Immature natural killer cell (primary cell): ENCODE measurements at places on chromosomes 2 and 18. TPM values are rescaled to one million over a fixed set of nuclear protein-coding genes. Genes with fewer than 3 reads are reported as not detected.
A peak's percentile ranks its signal among the peaks of the same experiment; 100 is the strongest.

DNA sequence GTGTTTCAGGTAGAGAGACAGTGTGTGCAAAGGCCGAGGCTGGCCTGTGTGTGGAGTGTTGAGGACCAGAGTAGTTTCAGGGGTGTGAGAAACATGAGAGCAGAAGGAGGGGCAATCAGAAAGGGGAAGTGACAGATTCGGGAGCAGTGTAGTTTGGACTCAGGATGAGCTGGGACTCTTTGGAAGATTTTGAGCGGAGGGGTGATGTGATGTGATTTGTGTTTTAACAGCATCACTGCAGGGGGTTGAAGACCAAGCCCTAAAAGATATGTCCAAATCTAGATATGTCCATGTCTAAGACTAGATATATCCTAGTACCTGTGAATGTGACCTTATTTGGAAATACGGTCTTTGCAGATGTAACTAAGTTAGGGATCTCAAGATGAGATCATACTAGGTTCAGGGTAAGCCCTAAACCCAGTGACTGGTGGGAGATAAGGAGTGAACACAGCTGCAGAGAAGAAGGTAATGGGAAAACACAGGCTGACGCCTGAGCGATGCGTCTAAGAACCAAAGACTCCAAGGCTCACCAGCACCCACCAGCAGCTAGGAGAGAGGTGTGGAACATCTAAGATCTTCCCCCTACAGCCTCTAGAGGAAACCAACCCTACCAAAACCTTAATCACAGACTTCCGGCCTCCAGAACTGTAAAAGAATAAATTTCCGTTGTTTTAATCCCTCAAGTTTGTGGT, 38.5 kb upstream of the MYO3B start:
- no peaks in the 10 kb centered on the region for H3K27me3 ChIP-seq
- no peak overlapping the region for H3K27ac ChIP-seq
- peaks cover 15% of the 10 kb centered on the region for H3K4me1 ChIP-seq
- H3K4me3 ChIP-seq = no peak overlapping the region
- H3K36me3 ChIP-seq = no peaks in the 10 kb centered on the region
- no peak for DNase-seq

DNA sequence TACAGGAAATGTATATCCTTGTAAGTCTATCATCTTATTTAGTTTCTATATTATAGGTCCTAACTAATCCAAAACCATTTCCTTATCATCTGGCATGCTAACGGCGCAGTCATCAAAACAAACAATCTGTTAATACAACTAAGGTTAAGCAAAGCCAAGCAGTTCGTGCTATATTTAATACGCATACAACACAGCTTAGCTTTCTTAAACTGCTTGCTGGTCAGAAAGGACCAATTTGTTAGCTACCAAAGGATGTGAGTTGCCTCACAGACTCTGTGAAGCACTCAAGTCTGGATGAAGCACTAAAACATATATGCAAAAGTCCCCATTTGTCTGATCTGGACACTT, 67.0 kb downstream of the ZEB2 start:
- no peak overlapping the region for H3K27ac ChIP-seq
- peak overlapping the region; percentile 81 for H3K4me3 ChIP-seq
- H3K27me3 ChIP-seq = peaks cover 3% of the 10 kb centered on the region
- H3K4me1 ChIP-seq = peaks cover 99% of the 10 kb centered on the region
- DNase-seq = no peak

DNA sequence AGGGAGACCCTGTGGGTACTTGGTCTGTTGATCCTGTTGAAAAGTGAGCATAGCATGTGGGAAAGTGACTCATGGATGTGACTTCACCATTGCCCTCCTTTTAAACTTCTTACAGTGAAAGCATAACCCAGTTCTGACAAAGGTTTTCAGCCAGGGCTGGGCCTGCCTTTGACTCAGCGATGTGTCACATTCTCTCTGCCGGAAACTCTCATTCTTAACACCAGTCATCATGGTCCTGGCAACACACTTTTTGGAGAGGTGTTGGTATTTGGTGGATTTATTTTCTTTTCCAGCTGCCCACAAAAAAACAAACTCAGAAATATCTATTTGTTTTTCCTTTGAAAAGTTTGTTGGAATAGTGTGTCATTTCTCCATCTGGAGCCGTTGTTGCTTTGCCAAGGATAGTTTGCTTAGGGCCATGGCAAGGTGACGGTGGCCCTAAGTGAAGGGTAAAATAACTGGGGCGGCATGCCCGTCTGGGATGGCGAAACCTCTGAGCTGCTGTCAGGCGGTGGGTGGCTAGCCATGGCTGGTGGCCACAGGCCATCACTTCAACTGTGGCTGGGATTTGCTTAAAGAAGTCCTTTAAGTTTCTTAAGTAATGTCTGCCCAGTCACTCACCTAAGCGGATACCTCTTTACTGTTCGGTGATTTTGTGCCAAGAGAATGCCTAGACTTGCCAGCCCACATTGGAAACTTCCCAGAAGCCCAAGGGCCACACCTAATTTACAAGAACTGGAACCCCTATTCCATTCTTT, 123.3 kb downstream of the LTBP1 start:
- H3K4me1 ChIP-seq = no peaks in the 10 kb centered on the region
- no peak for DNase-seq
- no peak overlapping the region for H3K27ac ChIP-seq
- no peaks in the 10 kb centered on the region for H3K36me3 ChIP-seq
- H3K4me3 ChIP-seq = no peak overlapping the region

DNA sequence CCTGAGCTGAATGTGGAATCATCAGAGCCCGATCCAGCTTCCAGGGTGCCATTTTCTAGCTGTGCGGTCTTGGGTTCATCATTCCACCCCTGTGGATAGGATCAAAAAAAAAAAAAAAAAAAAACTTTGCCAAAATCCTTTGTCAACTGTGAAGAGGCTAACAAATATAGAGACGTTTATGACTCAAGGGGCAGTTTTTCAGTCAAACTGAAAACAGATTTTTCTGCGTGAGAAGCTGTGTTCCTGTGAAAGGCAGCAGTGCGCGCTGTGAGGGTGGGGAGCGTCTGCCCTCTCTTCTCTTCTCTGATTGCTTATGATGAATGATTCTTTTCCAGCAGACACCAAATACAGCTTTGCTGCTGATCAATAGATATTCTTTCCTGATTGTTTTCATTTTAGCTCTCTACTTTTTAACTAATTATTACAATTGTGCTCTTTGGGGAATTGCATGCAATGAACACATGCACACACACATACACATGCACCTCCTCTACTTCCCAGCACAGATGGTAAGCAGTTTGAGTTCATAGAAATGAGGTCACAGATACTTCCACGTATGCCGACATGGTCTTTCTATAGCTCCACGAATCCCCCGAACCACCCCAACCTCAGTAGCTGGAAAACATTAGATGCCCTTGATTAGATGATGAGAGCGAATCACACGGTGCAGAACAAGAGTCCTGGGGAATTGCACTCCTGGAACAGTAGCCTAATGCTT, 175.4 kb downstream of the NRP2 start:
- H3K27me3 ChIP-seq = peaks cover 3% of the 10 kb centered on the region
- DNase-seq = no peak
- no peaks in the 10 kb centered on the region for H3K4me1 ChIP-seq
- no peak overlapping the region for H3K4me3 ChIP-seq
- H3K36me3 ChIP-seq = no peaks in the 10 kb centered on the region

- H3K36me3 ChIP-seq = no peaks in the 10 kb centered on the region
- H3K4me1 ChIP-seq = no peaks in the 10 kb centered on the region
- H3K4me3 ChIP-seq = no peak overlapping the region
These were observed 188.8 kb upstream of the REV1 start for GRCh38 chr2:99678625-99679024.

- no peak overlapping the region for H3K27ac ChIP-seq
- DNase-seq = no peak
- no peak overlapping the region for H3K4me3 ChIP-seq
- no peaks in the 10 kb centered on the region for H3K36me3 ChIP-seq
These were observed 12.5 kb downstream of the PRKAG3 start for GRCh38 chr2:218819093-218819492.

GRCh38 chr2:232876978-232877441, 6.9 kb downstream of the SNORC start:
- peaks cover 9% of the 10 kb centered on the region for H3K27me3 ChIP-seq
- peaks cover 8% of the 10 kb centered on the region for H3K4me1 ChIP-seq
- no peak for DNase-seq
- no peak overlapping the region for H3K4me3 ChIP-seq

DNA sequence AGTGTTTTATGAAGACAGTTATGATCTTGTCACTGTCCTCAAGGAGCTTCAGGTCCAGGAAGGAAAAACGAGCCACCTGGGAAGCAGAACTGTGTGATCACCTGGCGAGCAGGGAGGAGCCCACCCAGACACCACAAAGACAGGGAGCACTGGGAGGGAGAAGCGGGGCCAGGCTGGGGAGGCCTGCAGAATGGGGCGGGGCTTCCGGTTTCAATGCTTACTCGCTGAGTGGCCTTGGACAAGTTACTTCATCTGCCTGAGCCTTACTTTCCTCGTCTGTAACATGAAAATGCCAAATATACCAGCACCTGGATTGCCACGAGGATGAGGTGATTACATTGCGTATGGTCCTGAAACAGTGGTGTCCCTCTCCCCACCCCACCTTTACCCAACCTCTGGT, 227.5 kb downstream of the ANKRD30B start:
- H3K27ac ChIP-seq = no peak overlapping the region
- H3K27me3 ChIP-seq = peaks cover 5% of the 10 kb centered on the region
- DNase-seq = no peak
- no peaks in the 10 kb centered on the region for H3K36me3 ChIP-seq

DNA sequence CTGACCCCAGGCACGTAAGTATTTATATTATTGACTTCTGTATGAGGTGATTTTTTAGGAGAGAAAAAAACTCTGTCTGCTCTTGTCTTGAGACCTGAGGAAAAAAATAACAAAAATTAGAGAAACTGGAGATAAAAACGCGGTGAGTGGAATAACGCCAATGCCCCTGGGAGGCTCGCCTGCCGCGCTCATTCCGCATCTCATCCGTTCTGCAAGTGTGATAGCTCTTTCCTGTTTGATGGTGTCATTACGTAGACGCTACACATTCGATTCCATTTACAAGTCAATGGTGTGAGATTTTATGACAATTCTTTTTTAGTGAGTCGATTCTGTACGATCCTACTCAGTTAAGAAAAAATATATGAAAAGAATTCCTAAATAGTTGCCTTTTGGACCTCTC, 194.3 kb upstream of the SMIM21 start:
- H3K36me3 ChIP-seq = no peaks in the 10 kb centered on the region
- H3K27ac ChIP-seq = no peak overlapping the region
- H3K4me3 ChIP-seq = no peak overlapping the region
- no peaks in the 10 kb centered on the region for H3K4me1 ChIP-seq

GRCh38 chr2:29726976-29727375, 194.4 kb downstream of the ALK start:
- no peak overlapping the region for H3K4me3 ChIP-seq
- H3K27ac ChIP-seq = no peak overlapping the region
- no peak for DNase-seq
- H3K36me3 ChIP-seq = no peaks in the 10 kb centered on the region
- H3K27me3 ChIP-seq = peaks cover 1% of the 10 kb centered on the region
- no peaks in the 10 kb centered on the region for H3K4me1 ChIP-seq

DNA sequence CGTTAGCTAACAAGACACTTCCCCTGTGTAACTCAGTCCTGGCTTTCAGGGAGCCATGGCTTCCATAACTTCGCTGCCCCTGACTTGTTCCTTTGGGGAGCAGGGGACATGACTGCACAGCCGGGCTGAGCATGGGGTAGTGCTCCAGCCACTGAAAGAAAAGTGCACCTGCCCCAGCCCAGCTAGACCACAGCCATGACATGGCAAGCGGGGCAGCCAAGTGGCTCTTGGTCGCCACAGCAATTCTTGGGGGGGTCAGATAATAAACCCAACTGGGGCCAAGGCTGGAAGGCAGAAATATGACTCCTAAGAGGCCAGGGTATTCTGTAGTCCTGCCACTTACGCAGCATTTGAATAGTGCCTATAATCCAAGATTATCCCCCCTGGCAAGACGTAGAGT, 289.1 kb downstream of the GBX2 start:
- H3K36me3 ChIP-seq = no peaks in the 10 kb centered on the region
- DNase-seq = no peak
- no peak overlapping the region for H3K27ac ChIP-seq
- peaks cover 2% of the 10 kb centered on the region for H3K27me3 ChIP-seq
- H3K4me1 ChIP-seq = peaks cover 8% of the 10 kb centered on the region

DNA sequence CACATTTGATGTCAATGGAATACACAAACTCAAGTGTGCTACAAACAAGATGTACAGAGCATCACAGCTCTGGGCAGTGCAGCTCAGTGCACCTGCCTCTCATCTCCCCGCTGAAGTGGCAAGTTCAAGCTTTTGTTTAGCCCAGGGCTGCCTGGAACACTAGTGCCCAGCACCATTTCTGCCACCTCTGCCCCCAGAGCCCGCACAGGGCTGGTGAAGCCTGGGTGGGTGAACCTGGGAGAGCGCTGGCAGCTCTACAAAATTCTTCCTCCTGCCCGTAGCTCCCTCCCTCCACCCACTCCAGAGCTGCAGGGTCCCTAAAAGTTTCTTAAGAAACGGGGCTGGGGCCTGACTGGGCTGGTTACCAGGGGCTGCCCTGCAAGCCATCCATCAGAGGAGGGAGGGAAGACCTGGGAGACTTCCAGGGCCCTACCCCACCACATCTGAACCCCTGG, 1.5 kb downstream of the HES6 start:
- DNase-seq = no peak
- peaks cover 6% of the 10 kb centered on the region for H3K27me3 ChIP-seq
- H3K4me1 ChIP-seq = peaks cover 13% of the 10 kb centered on the region
- H3K4me3 ChIP-seq = peak overlapping the region; percentile 76
- no peak overlapping the region for H3K27ac ChIP-seq
- no peaks in the 10 kb centered on the region for H3K36me3 ChIP-seq

GRCh38 chr2:123101434-123101833, 923.7 kb upstream of the CNTNAP5 start:
- no peak overlapping the region for H3K4me3 ChIP-seq
- H3K27me3 ChIP-seq = peaks cover 2% of the 10 kb centered on the region
- peaks cover 4% of the 10 kb centered on the region for H3K36me3 ChIP-seq
- no peak for DNase-seq
- no peak overlapping the region for H3K27ac ChIP-seq

- H3K4me1 ChIP-seq = no peaks in the 10 kb centered on the region
- H3K36me3 ChIP-seq = no peaks in the 10 kb centered on the region
- H3K27ac ChIP-seq = no peak overlapping the region
- no peak overlapping the region for H3K4me3 ChIP-seq
- no peak for DNase-seq
These were observed 272.5 kb upstream of the CELF4 start for GRCh38 chr18:37838083-37838482.

DNA sequence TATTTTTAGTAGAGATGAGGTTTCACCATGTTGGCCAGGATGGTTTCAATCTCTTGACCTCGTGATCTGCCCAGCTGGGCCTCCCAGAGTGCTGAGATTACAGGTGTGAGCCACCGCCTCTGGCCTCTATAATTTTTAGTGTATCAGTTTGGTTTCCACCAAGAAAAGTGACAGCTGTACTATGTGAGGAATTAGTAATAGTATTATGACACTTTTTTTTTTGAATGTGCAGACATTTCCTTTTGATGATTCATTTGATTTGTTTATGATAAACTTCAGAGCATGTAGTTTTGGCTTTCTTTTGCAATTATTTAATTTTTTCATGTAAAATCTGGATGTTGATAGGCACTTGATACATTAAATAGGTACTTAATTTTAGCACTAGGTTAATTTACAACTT, 61.5 kb downstream of the PTPN4 start:
- peaks cover 15% of the 10 kb centered on the region for H3K36me3 ChIP-seq
- DNase-seq = peak; percentile 9
- peaks cover 4% of the 10 kb centered on the region for H3K27me3 ChIP-seq
- H3K27ac ChIP-seq = peak overlapping the region; percentile 48

The CSRNP3 gene
- not detected for polyA plus RNA-seq

The CHRND gene
- polyA plus RNA-seq = not detected

The AQP12B gene
- polyA plus RNA-seq = not detected

The LIMS3 gene
- polyA plus RNA-seq = 4.0 TPM

The SLC16A14 gene
- polyA plus RNA-seq = 0.15 TPM

The COL4A4 gene
- 1.3 TPM for polyA plus RNA-seq

The MOCOS gene
- polyA plus RNA-seq = not detected

The DNAJC5G gene
- not detected for polyA plus RNA-seq

The POTEI gene
- not detected for polyA plus RNA-seq

The GPR35 gene
- polyA plus RNA-seq = 1.6 TPM

The VWC2L gene
- polyA plus RNA-seq = not detected
